Mesenchymal stem cell (in vitro differentiated cells and primary cell): ENCODE measurements at places on chromosomes 12 and 14.
A peak's percentile ranks its signal among the peaks of the same experiment; 100 is the strongest.

GRCh38 chr14:24535737-24536136 lies 27.7 kb upstream of the CMA1 start:
- no peak overlapping the region for H3K27ac ChIP-seq
- H3K4me3 ChIP-seq = no peak overlapping the region
- no peak for DNase-seq

DNA sequence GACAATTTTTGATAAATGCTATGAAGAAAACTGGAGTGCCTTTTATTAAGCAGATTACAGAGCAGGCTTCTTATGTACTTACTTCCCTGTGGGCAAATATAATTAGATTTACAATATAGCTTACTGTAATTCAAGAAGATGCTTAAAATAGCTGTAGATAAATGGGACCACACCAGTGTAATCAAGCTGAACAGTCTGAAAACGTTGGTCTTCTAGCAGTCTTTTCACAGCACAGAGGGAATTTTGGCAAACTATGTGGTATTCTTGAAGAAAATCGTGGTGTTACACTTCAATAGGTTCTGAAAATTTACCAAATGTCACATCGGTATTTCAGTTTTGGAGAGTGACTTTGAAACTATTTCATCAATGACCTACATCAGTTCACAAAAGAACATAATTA lies 47.7 kb downstream of the SLC16A7 start:
- H3K4me3 ChIP-seq = no peak overlapping the region
- peaks cover 22% of the 10 kb centered on the region for H3K36me3 ChIP-seq
- DNase-seq = no peak

- peaks cover 14% of the 10 kb centered on the region for H3K4me1 ChIP-seq
- no peak overlapping the region for H3K27ac ChIP-seq
- H3K4me3 ChIP-seq = no peak overlapping the region
- no peak for DNase-seq
- peaks cover 22% of the 10 kb centered on the region for H3K36me3 ChIP-seq
These were observed 5.3 kb downstream of the GSC start for GRCh38 chr14:94764573-94764972.

- H3K36me3 ChIP-seq = peaks cover 6% of the 10 kb centered on the region
- H3K4me1 ChIP-seq = peaks cover 12% of the 10 kb centered on the region
- DNase-seq = no peak
- peak overlapping the region; percentile 52 for H3K4me3 ChIP-seq
- no peaks in the 10 kb centered on the region for H3K27me3 ChIP-seq
These were observed 2.5 kb downstream of the PPP1R3E start for GRCh38 chr14:23299986-23300686.

DNA sequence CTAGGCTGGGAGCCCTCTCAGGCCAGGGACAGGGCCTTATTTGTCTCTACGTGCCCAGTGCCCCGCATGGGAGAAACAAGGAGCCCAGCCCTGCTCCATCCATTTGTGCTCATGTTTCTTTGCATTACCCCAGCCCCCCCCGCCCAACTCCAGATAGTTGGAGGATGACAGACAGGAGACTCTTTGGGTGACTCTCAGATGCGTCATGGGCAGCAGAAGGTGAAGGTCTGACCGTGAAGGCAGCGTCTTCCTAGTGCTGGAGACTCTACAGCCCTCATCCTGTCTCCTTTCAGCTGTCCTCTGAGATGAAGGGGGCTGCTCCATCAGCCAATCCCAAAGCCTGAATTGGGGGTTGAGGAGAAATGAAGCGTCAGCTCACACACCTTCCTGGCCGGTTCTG lies 283 bp upstream of the PSMB11 start:
- no peaks in the 10 kb centered on the region for H3K36me3 ChIP-seq
- H3K4me1 ChIP-seq = no peaks in the 10 kb centered on the region
- no peak for DNase-seq
- H3K4me3 ChIP-seq = no peak overlapping the region
- no peaks in the 10 kb centered on the region for H3K27me3 ChIP-seq

GRCh38 chr14:105392131-105393090 lies 5.9 kb upstream of the TEX22 start:
- no peaks in the 10 kb centered on the region for H3K27me3 ChIP-seq
- no peak for DNase-seq
- peak overlapping the region; percentile 16 for H3K4me3 ChIP-seq
- H3K27ac ChIP-seq = no peak overlapping the region
- H3K36me3 ChIP-seq = peaks cover 22% of the 10 kb centered on the region

- no peak overlapping the region for H3K4me3 ChIP-seq
- H3K27ac ChIP-seq = no peak overlapping the region
- no peak for DNase-seq
- no peaks in the 10 kb centered on the region for H3K4me1 ChIP-seq
- no peaks in the 10 kb centered on the region for H3K36me3 ChIP-seq
These were observed 222.0 kb upstream of the LRIG3 start for GRCh38 chr12:59142183-59142790.
